ENCODE measurements at places on chromosomes 5 and 9.

DNA sequence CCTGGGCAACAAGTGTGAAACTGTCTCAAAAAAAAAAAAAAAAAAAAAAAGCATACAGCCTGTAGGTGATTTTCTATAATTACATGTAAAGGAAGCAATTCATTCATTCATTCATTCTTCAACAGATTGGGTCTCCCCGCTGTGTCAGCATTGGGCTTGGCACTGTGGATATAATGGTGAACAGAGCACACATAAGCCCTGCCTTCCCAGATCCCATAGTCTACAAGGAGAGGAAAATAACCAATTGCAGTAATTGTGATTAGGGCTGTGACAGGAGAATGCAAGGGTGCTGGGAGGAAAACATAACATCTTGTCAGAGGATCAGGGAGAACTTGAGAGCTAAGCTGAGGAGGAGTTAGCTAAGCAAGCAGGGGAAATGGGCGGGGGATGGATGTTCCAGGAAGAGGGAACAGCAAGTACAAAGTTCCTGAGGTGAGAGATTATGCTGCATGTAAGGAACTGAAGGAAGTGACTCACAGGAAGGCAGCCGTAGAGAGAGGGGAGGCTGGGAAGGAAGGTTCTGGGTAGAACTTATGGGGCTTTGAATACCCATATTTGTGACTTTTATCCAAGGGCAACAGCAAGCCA, 24.0 kb upstream of the KLF9 start:
- no peak for DNase-seq

GRCh38 chr5:14727928-14728458, 63.5 kb downstream of the OTULIN start:
- DNase-seq, result no peak

DNA sequence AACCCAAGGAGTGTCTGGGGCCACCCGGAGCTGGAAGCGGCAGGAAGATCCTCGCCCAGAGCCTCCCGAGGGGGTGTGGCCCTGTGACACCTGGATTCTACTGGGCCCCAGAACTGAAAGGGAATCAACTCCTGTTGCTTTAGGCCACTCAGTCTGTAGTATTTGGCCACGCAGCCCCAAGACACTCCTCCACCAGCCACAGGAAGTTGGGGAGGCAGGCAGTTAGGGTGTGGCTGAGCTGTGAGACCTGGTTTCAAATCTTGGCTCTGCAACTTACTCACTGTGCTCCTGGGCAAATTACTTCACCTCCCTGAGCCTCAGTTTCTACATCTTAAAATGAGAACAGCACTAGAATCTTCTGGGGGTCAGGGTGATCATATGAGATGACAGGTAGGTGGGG, 119.8 kb upstream of the PPP1R26 start:
- DNase-seq, result no peak

- no peak for DNase-seq
These were observed 27.4 kb upstream of the CEP120 start for GRCh38 chr5:123450640-123451039.

DNA sequence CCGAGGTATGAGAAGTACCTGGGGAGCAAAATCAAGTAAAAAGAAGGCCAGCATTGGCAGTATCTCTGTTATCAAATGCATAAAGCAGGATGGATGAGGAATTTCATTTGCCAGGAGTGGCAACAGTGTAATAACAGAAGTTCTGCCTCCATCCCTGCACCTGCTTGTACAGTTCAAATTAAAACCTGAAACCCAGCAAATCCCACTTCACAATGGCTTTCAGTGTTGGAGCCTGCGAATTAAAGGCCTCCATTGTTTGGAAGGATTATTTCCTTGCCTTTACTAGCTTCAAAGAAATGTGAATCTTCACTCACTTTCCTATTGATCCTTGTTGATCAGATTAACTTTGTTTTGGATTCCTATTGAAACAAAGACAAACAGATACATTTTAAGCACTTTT, 31.5 kb upstream of the IRX1 start:
- DNase-seq, result no peak

Measured in central memory CD4-positive, alpha-beta T cell (primary cell).